ENCODE measurements at places on chromosomes 3 and 15.

DNA sequence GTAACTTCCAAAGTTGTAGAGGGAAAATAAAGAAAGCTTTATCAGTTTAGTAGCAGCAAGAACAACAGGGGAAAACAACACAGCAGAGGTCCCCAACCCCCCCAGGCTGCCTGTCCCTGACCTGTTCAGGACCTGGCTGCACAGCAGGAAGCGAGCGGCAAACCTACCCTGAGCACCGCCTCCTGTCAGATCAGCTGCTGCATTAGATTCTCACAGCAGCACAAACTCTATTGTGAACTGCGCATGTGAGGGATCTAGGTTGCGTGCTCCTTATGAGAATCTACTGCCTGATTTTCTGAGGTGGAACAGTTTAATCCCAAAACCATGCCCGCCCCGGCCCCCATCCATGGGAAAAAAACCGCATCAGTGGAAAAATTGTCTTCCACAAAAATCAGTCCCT lies 40.3 kb downstream of the USP50 start:
- DNase-seq = no peak

DNA sequence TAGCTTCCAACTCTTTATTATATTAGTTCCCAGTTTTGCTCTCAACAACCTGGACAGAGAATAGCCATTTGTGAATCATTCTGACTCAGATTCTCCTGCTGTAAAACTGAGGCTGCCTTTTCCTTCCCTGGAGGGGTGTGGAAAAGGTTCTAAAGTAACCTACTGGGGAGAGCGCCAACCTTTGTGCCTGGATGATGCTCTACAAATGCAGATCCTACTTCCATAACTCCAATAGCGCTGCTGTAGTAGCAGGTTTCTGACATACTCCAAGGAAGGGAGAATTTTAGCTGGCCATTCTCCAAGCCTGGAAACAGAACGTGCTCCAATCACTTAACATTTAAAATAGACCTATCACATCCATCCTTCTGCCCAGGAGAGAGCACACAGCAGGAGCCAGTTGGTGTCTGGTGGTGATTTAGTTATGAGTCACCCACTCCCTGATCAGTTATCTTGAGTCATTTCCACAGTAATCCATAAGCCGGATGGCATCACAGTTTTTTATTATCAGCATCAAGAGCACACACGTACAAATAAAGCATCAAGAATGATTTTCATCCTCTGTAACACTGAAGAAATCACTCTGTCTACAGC lies 38.3 kb downstream of the MYH15 start:
- no peak for DNase-seq

DNA sequence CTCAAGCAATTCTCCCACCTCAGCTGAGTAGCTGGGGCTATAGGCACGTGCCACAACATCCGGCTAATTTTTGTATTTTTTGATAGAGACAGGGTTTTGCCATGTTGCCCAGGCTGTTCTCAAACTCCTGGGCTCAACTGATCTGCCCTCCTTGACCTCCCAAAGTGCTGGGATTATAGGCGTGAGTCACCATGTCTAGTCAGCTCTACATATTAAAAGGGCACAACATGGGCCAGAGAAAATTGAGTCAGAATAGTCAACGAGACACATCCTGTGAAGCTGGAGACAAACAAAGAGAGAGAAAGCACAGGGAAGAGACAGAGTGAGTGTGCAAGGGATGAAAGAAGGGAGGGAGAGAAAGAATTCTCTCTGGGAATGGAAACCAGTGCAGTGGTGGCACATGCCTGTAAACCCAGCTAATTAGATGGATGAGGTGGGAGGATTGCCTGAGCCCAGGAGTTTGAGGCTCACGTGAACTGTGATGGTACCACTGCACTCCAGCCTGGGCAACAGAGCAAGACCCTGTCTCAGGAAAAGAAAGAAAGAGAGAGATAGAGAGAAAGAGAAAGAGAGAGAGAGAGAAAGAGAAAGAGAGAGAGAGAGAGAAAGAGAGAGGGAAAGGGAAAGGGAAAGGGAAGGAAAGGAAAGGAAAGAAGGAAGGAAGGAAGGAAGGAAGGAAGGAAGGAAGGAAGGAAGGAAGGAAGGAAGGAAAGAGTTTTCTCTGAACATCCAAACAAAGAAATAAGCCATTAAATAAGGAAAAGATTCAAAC lies 107.2 kb upstream of the SLC25A36 start:
- no peak for DNase-seq

- DNase-seq = no peak
Observed at GRCh38 chr3:129197321-129197720, 13.6 kb upstream of the CNBP start.

- no peak for DNase-seq
Observed at GRCh38 chr3:99871231-99872045, 53.8 kb downstream of the CMSS1 start.

DNA sequence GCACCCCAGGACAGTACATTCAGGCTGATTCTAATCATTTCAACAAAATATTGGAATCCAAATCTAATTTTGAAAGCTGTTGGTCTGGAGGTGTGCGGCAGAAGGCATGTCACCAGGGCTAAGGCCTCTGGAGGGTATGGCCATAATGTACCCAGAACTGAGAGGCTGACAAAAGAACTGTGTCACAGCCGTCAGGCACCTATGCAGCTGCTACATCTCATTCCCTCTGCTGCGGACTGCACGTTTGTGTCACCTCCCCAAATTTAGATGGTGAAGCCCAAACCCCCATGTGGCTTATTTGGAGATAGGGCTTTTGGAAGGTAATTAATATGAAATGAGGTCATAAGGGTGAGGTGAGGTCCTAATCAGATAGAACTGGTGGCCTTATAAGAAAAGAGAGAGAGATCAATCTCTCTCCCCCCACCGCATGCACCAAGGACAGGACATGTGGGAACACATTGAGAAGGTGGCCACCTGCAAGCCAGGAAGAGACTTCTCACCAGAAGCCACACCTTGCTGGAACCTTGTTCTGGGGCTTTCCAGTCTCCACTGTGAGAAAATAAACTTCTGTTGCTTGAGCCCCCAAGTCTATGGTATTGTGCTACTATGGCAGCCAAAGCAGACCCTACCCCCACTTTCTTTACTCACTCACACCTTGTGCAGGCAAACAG lies 22.8 kb downstream of the ADPGK start:
- no peak for DNase-seq

DNA sequence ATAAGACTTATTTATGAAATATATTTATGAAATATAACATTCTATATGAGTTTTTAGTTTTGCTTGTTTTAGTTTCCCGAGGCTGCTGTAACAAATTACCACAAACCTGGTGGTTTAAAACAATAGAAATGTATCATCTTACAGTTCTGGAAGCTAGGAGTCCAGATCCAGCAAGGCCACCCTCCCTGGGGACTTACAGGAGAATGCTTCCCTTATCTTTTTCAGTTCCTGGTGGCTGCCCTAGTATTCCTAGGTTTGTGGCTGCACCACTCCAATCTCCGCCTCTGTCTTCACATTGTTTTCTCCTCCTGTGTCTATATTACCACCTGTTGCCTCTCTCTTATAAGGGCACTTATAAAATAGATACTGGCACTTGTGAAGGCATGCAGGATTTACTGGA lies 877.8 kb downstream of the TUSC7 start:
- DNase-seq = no peak

DNA sequence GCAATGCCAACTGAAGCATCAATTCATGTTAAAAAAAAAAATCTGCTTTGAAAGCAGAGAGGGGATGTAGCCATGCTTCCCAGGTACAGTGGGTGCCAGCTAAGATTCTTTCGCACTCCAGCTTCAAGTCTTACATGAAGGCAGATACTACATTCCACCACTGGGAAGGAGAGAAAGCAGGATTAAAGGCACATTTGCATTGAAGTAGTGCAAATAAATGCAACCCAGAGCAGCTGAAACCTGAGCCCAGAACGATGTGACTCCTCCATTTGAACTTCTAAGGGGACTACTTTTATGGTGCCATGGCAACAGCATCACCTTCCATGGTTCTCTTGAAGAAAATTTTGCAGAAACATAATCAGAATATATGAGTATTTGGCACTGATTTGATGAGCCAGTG lies 19.1 kb upstream of the GJD2 start:
- DNase-seq = no peak

GRCh38 chr3:52521881-52522650 lies 11.6 kb downstream of the NT5DC2 start:
- DNase-seq = no peak

- no peak for DNase-seq
Observed at GRCh38 chr3:46337911-46338310, 16.0 kb upstream of the CCR2 start.

DNA sequence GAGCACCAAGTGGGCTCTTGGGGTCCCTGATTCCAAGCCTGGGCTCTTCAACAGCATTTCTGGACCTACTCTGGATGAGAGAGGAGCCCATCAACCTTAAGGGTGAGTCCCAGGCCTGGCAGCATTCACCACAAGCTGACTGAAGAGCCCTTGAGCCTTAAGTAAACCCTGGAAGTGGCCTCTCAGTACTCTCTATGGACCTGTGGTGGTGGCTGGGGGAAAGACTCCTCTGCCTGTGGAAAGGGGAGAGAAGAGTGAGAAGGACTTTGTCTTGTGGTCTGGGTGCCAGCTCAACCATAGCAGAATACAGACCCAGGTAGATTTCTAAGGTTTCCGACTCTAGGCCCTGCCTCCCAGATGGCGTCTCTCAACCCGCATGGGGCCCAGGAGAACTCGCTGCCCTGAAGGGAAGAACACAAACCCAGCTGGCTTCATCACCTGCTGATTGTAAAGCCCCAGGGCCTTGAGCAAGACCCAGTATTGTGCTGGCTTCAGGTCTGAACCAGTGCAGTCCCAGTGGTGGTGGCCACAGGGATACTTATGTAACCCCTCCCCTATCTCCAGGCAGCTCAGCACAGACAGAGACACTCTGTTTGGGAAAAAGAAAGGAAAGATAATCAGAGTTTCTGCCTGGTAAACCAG lies 71.4 kb downstream of the TFDP2 start:
- no peak for DNase-seq

DNA sequence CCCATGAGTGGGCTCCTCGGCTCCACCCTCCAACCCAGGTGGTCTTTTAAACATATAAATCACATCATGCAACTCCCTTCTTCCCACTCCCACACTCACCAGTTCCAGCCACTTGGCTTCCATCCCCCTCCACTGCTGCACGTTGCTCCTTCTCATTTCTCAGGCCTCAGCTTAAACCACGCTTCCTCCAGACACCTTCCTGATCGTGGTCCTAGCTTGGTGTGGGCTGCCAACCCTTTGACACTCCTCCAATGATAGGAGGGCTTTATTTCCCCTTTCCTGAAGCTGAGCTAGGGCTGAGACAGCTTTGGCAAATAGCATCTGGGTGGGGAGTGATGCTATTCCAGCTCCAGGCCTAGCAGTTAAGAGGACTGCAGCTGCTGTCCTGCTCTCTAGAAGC lies 130.1 kb downstream of the SRGAP3 start:
- DNase-seq = no peak

- no peak for DNase-seq
Observed at GRCh38 chr3:128597900-128598299, 52.7 kb downstream of the RPN1 start.

- no peak for DNase-seq
Observed at GRCh38 chr3:149900322-149900721, 70.4 kb downstream of the PFN2 start.

DNA sequence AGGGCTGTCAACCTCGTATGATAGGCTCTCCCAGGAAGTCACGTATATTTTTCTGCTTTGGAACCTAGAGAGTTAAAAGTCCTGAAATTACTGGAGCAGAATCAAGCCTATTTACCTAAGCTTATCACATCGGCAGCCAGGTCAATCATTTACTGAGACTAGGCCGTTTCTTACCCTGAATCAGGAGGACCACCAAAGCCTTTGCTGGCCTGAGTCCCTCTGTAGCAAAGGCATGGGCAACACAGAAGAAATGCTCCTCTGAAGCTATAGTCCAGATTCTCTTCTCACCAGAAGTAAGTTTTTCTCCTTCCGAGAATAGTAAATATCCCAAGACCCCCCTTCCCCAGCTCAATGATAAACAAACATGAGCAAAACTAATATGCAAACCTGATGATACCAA lies 125.9 kb upstream of the PHLDB2 start:
- no peak for DNase-seq

DNA sequence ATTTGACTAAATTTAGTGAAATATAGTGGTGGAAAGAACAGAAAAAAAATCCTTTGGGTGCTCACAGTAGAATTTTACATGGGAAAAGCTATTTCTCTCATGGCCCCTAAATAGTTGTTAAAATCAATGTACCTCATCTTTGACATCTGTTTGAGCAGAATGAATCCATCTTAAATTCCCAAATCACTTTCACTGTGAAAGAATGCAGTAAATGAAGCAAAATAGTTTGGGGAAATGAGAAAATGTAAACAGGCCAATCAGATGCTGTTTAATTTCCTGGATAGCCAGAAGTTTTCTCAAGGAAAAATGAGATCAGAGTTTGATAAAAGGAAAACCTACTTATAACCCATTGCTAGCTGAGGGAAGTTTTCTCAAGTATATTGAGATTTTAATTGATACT lies 406.9 kb downstream of the ROBO2 start:
- no peak for DNase-seq

DNA sequence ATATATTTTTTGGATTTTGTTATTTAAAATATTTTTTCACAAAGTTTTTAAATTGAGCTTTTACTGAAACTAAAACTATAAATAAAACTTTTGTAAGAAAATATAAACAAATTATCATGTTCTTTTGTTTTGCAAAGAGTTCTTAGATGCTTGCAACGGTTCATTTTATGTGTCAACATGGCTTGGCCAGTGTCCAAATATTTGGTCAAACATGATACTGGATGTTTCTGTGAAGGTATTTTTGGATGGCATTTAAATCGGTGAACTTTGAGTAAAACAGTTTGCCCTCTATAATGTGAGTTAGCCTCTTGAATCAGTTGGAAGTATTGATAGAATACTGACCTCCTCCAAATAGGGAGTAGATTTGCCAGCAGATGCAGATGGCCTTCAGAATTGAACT lies 612.6 kb upstream of the NECTIN3 start:
- no peak for DNase-seq

Data from stimulated activated CD8-positive, alpha-beta memory T cell treated with anti-CD3 and anti-CD28 coated beads, Interleukin-15, amount 100 ng/mL, for 1 hour (primary cell).